ENCODE measurements at places on chromosomes 7 and 10.
A peak's percentile ranks its signal among the peaks of the same experiment; 100 is the strongest.

DNA sequence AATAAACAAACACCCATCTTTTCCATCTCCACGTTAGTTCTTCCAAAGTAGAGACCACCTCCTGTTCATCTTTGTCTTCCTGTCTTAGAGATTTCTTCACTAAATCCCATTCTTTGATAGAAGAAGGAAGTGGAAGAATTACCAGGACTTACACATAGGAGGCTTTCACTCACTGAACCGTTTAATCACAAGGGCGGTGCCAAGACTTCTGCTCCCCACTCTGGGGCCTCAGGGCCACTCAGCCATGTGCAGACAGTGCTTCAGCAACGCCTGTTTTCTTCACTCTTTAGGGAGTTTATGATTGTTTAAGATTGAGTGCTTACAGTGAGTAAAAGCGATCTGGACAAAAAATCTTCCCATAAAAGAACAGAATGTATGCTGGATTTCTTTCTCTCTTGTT is 63.9 kb upstream of the SORCS3 start:
- DNase-seq = no peak

- DNase-seq = peak; percentile 15
These were observed 792 bp downstream of the ZNF746 start for GRCh38 chr7:149496642-149497391.

DNA sequence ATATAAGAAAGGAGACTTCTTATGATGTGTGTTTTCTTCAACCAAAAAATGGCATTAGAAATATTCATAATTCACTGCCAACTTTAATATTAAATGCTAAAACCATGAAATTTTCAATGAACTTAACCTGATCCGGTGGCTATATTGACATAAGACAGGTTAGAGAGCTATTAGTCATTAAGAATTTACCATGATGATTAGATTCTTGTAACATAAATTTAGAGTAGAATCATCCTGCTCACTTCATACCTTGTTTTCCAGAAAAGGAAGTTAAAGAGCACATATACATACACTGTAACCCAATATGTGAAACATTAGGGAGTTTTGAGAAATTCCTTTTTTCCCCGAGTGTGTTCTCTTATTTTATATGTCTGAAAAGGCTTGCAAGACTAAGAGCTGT is 430.3 kb upstream of the SEMA3A start:
- no peak for DNase-seq

- no peak for DNase-seq
These were observed 137.5 kb upstream of the TCF7L2 start for GRCh38 chr10:112812586-112812985.

DNA sequence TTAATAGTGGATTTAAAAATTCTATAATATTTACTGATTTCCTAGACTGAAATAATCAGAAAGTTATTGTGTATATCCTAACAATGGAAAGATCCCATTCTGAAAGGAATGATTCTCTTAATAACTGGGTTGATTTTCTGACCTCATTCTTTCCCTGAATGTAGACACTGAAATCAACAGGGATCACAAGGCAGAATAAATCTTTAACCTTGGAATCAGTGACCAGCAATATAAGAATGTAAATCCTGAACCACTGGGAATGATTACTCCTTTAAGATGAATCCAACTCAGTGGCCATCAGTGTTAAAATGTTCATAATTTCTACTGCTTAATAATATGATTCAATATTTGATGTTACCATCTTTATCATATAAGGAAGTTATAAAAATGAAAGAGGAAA is 47.6 kb downstream of the ANKRD26 start:
- no peak for DNase-seq

GRCh38 chr10:34854147-34854601 is 39.1 kb upstream of the PARD3 start:
- DNase-seq = no peak

GRCh38 chr10:73965890-73966768 is 31.8 kb upstream of the VCL start:
- DNase-seq = no peak

DNA sequence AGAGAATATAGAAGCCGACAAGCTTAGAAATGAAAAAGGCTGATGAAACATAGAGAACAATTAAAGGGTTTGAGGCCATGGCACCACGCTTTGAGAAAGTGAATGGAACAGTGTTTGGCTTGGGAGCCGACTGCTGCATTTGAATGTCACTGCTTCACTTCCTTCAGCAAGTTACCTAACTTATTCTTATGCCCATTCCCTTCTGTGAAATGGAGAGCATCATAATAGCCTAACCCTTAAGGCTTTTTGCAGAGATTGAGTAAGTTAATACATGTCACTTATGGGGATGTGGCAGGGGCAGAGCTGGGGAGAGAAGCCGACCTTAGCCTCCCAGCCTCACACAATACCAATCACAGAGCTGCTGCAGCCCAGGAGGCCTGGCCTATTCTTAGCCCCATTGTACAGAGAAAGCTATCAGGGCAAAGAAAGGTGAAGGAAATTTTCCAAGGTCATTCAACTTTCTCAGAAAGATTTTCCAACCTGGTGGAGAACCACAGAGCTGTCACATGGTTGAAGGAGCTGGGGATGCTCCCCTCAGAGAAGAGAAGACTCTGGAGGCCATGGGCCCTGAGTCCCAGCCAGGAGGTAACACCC is 186.0 kb upstream of the GDF10 start:
- DNase-seq = no peak
